A549 treated with AZD2906 at 1 μM for 4 hours (cell line): ENCODE measurements at places on chromosomes 1 and 21. TPM values are rescaled to one million over a fixed set of nuclear protein-coding genes. Genes with fewer than 3 reads are reported as not detected.

Gene HSD3B2
- total RNA-seq, result not detected in 5 replicates

Gene ADCY10
- total RNA-seq, result 0.02 to 0.13 TPM (median 0.07 TPM) in 4 of 5 replicates, not detected in the other

Gene PLA2G2A
- not detected in 5 replicates for total RNA-seq

Gene OR2L2
- total RNA-seq, result not detected in 5 replicates

Gene GALE
- total RNA-seq, result 68.2 to 77.4 TPM (median 70.0 TPM) in 5 replicates

Gene TDRD10
- total RNA-seq, result 0.05 to 0.06 TPM in 2 of 5 replicates, not detected in the others

Gene GGPS1
- 15.8 to 21.3 TPM (median 17.1 TPM) in 5 replicates for total RNA-seq

Gene ATP6V1G3
- total RNA-seq, result not detected in 5 replicates

Gene FAM110D
- 0.03 to 0.07 TPM (median 0.03 TPM) in 3 of 5 replicates, not detected in the others for total RNA-seq

Gene RGS1
- total RNA-seq, result not detected in 5 replicates

Gene CRYZL1
- total RNA-seq, result 11.7 to 13.5 TPM (median 12.4 TPM) in 5 replicates

Gene PYCR2
- 43.9 to 55.6 TPM (median 54.4 TPM) in 5 replicates for total RNA-seq

Gene NBPF11
- 4.0 to 4.7 TPM (median 4.4 TPM) in 5 replicates for total RNA-seq

Gene LRRC47
- 28.3 to 34.2 TPM (median 31.2 TPM) in 5 replicates for total RNA-seq

Gene MTF2
- total RNA-seq, result 9.8 to 14.3 TPM (median 10.8 TPM) in 5 replicates

Gene SELENBP1
- 6.4 to 8.5 TPM (median 7.8 TPM) in 5 replicates for total RNA-seq

Gene RXFP4
- not detected in 5 replicates for total RNA-seq

Gene RYR2
- total RNA-seq, result 0.01 to 0.07 TPM (median 0.03 TPM) in 5 replicates

Gene IL22RA1
- total RNA-seq, result 7.1 to 9.7 TPM (median 8.3 TPM) in 5 replicates

Gene RUNX3
- 4.7 to 6.0 TPM (median 5.6 TPM) in 5 replicates for total RNA-seq

Gene CHAF1B
- total RNA-seq, result 11.1 to 12.8 TPM (median 11.3 TPM) in 5 replicates

Gene AGRN
- total RNA-seq, result 78.5 to 115 TPM (median 107 TPM) in 5 replicates

Gene LYPD8
- 0.07 to 0.22 TPM (median 0.10 TPM) in 5 replicates for total RNA-seq

Gene VSIG8
- 0.03 to 0.11 TPM in 2 of 5 replicates, not detected in the others for total RNA-seq

Gene KCNT2
- 0.02 to 0.03 TPM (median 0.03 TPM) in 3 of 5 replicates, not detected in the others for total RNA-seq

Gene OR2T33
- total RNA-seq, result not detected in 5 replicates

Gene NCSTN
- total RNA-seq, result 39.1 to 48.5 TPM (median 45.8 TPM) in 5 replicates

Gene RAP1GAP
- 8.3 to 10.5 TPM (median 9.7 TPM) in 5 replicates for total RNA-seq

Gene RNF186
- total RNA-seq, result not detected in 5 replicates

Gene TFB2M
- total RNA-seq, result 32.1 to 40.5 TPM (median 34.6 TPM) in 5 replicates

Gene PCP4
- total RNA-seq, result not detected in 5 replicates

Gene C1orf94
- 0.05 to 0.06 TPM (median 0.06 TPM) in 3 of 5 replicates, not detected in the others for total RNA-seq

Gene LSM10
- 31.2 to 43.7 TPM (median 43.0 TPM) in 5 replicates for total RNA-seq

Gene IL20
- total RNA-seq, result 0.10 TPM in 1 of 5 replicates, not detected in the others
